KG1 (cell line): ENCODE measurements at places on chromosomes 7 and 10.

DNA sequence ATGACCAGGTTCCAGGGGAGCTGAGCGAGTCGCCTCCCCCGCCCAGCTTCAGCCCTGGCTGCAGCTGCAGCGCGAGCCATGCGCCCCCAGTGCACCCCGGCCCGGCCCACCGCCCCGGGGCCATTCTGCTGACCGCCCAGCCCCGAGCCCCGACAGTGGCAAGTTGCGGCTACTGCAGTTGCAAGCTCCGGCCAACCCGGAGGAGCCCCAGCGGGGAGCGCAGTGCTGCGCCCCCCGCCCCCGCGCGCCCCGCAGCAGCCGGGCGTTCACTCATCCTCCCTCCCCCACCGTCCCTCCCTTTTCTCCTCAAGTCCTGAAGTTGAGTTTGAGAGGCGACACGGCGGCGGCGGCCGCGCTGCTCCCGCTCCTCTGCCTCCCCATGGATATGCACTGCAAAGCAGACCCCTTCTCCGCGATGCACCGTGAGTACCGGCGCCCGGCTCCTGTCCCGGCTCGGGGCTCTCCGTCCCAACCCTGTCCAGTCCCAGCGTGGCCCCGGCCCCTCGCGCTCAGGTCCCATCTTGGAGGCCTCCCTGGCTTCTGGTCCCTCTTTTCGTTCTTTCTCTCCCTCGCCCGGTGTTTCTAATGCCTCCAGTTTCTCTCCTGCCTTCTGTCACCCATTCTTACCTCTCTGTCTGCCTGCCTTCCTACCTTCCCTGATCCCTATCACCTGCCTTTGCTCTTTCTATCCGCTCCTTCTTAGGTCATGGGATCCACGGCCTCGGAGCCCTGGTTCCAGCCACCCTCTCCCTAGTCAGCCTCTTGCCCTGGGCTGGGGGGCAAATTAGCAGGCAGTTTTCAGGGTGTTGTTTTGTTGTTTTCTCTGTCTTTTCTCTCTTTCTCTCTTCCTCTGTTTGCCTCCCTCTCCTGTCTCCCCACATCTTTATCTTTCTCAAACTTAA is 751 bp downstream of the PAX2 start:
- no peak for DNase-seq

DNA sequence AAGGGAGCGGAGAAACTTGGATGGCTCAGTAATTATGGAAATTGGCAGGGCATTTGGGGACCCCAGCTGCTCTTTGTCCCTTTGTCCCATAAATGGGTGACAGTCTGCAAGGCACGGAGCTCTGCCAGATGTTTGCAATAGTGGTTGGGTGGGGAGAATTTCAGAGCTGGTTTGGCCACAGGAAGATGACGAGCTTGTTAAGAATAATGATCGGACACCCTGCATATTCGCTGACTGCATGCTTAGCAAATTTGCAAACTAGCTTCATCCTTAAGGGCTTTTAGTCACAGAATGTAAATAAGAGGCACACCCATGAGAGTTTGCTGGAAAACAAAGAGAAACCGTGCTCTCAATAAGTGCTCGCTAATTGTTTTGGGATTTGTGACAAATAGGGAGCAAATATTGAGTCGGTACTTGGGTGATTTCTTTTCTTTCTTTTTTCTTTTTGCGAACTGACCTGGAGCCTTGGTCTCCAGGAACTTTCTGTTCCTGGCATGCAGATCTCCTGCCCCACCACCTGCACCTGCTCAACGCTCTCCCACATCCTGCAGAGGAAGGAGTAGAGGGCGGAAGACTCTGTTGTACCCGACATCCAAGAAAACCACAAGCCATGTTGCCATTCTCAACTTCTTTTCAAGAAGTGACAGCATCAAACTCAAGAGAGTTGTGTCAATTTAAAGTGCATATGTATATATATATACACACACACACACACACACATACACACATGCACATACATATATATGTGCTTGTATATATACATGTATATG is 238.9 kb downstream of the CAMK1D start:
- no peak for DNase-seq

DNA sequence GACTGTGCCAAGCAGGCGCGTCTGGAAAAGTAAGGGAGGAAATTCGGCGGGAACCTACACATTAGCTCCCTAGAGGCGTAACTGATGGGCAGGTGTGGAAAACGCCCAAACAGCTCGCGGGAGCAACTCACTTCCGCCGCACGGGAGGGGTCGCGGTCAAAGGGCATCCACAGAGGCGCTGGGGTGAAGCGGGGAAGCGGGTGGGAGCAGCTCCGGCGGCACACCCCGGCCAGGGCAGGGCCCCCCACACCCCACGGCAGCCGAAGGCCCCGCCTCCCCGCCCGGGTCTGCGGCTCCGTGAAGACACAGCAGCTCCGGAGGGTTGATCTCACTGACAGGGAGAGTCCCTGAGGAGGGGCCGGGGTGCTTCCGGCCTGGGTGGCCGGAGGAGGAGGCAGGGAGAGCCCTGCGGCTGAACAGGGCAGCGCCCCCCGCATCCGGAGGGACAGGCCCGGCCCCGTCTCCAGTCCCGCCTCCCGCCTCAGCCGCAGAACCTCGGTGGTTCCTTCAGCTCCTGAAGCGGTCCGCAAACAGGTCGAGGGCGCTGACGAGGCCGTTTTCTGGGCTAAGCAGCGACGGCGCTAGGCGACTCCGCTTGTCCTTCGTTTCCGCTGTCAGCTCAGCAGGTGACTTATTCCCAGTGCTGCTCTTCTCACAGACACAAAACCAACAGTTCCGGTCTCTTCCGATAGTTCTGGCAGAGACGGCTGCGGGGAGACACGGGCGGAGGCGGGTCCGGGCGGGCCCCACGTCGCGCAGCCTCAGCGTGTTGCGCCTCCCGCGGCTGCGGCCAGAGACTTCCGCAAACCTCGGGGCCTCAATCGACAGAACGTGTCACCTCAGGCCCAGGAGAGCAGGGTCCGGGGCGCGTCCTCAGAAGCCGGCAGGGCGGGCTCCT is 276.1 kb downstream of the DNAJB6 start:
- DNase-seq: peak; percentile 52

GRCh38 chr7:136976504-136977251 is 108.2 kb downstream of the CHRM2 start:
- no peak for DNase-seq

GRCh38 chr7:93115796-93116195 is 2.0 kb downstream of the SAMD9 start:
- DNase-seq: no peak

DNA sequence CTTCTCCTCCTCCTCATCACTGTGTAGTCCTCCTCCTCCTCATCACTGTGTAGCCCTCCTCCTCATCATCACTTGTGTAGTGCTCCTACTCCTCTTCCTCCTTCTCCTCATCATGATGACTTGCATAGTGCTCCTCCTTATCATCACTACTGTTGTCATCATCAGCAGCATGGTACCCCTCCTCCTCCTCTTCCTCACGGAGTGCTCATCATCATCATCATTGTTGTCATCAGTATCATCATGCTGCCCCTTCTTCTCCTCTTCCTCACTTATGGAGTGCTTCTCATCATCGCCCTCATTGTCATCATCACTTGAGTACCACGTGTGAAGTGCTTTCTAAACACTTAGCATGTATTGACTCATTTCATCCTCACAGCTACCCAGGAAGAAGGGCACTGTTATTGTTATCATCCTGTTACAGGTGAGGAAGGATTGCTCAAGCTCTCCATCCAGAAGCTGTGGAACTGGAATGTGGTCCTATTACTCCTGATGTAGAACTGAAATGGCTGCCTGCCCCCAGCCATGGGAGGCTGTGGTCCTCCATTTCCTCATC is 122.8 kb upstream of the SHH start:
- no peak for DNase-seq

GRCh38 chr10:11910102-11910501 is 86.9 kb downstream of the PROSER2 start:
- no peak for DNase-seq

DNA sequence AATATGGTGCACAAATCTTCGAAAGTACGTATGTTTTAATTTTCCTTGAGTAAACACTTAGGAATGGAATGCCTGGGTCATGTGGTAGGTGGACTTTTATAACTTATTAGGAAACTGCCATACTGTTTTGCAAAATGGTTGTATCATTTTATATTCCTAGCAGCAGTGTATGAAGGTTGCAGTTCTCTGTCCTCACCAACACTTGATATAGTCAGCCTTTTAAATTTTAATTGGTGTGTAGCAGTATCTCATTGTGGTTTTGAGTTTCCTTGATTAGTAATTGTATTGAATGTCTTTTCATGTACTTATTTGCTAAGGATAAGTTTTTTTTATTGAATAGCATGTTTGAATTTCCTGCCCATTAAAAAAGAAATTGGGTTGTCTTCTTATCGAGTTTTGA is 926 bp upstream of the PCBD1 start:
- DNase-seq: no peak

DNA sequence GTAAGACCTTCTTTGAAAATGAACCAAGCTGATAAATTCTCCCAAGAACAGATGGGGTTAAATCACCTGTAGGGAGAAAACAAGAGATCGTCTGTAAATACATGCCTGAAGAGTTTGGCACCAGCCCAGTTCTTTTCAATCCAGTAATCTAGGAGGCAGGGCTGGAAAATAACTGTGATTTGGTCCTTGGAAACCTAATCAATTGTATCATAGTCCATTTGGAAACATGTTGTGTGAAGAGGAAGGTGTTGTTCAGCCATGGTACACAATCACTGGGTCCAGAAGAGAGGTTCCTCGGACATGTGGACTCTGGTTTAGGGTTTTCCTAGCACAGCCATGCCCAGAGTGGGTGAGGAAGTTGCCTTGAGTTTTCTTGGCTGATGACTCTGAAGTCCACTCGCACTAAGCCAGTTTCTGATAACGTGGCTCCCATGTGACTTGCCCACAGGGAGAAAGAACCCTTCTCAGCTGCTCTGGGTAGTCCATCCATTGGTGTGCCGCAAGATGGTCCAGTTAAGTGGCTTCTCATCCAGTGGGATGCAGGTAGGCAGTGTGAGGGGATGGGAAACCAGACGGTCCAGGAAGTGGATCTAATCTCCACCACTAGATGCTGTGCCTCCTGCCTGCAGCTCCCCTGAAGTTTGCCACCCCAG is 5.1 kb downstream of the BLNK start:
- DNase-seq: no peak

- no peak for DNase-seq
Measured at GRCh38 chr7:133563251-133563650, 310.4 kb downstream of the EXOC4 start.

- no peak for DNase-seq
Measured at GRCh38 chr7:116018731-116019130, 11.8 kb downstream of the TFEC start.

DNA sequence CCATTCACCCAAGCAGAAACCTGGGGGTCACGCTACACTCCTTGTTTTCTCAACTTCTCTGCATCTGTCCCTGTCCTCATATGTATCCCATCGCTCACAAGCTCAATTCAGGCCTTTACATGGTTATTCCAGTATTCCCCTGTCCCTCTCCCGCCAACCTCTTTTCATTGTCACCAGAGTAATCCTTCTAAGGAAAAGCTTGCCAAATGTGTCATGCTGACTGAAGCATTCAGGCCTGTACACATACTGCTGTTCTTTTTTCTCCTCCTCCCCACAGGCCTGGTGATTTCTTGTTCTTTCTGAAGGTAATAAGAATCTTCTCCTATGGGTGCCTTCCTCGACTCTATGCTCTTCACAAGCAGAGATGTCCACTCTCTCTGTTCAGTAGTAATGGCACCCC is 282.2 kb downstream of the PHTF2 start:
- no peak for DNase-seq

DNA sequence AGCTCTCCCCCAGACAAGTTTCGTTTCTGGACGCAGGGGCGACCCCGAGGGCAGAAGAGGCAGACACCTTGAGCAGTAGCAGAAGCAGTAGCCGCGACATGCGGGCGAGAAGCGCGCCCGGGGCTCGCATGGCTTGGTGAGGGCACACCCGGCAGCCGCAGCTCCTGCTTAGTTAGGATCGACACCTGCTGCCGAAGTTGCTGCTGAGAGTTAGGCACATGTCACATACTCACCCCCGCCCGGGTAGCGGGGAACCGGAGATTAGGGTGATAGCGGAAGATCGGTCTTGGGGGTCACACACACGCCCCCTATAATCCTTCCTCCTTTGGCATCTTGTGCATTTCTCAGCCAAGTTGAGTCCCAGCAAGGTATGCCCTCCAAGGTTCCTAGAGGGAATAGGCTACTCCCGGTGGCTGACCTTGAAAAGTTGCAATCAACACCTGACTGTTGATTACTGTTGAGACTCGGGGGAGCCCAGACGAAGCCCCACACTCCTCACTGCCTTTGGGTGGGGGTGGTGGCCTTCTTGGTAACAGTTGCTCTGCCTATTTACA is 668 bp downstream of the GPR37 start:
- no peak for DNase-seq

- no peak for DNase-seq
Measured at GRCh38 chr7:77993838-77994237, 195.3 kb downstream of the PHTF2 start.

GRCh38 chr7:80699721-80700256 is 61.3 kb downstream of the CD36 start:
- DNase-seq: no peak

GRCh38 chr7:50603287-50603686 is 38.1 kb upstream of the DDC start:
- no peak for DNase-seq

GRCh38 chr10:97810446-97810845 is 38.6 kb upstream of the SFRP5 start:
- DNase-seq: no peak

DNA sequence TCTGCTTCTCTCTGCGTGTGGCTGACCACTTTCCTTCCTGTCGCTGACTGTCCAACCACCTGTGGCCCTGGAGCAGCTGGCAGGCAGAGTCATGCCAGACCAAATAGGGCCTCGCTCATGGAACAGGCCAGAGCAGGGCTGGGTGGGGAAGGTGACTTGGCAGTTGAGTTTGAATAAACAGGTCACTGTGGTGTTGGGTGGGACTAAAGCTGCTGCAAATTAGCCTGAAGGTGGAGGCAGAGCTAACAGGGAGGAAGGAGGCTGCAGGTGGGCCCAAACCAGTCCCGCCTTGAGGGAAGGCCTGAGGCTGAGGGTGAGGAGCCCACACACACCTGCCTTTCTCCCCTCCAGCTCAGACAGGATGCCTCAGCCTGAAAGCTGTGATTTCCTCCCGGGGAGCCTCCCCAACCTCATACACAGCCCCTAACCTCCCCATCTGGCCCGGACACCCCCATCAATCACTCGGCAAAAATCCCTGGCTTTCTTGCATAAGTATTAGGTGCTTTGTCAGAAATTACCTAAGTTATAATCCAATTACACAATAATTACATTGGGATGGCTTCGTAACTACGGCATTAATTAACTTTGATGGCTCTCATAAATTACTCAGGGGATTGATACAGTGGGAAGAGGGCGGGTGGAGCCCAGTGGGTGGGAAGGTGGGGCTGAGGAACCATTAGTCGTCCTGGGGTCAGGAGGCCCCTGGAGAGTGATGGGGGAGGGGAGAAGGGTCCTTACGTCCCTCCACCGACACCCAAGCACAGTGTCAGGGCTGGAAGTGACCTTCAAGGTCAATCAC is 97.7 kb upstream of the PCBD1 start:
- DNase-seq: peak; percentile 34

GRCh38 chr7:43869867-43870240 is 537 bp upstream of the MRPS24 start:
- DNase-seq: no peak

GRCh38 chr7:155482511-155483183 is 24.7 kb downstream of the EN2 start:
- DNase-seq: no peak
